ENCODE measurements at places on chromosomes 13 and 19. TPM values are rescaled to one million over a fixed set of nuclear protein-coding genes. Genes with fewer than 3 reads are reported as not detected.

The KIR2DL1 gene
- not detected for total RNA-seq

The CLC gene
- not detected for total RNA-seq

The TMEM86B gene
- 17.3 TPM for total RNA-seq

The KLK2 gene
- total RNA-seq, result not detected

The ATP4B gene
- not detected for total RNA-seq

The RUBCNL gene
- 17.0 TPM for total RNA-seq

The BRCA2 gene
- 3.2 TPM for total RNA-seq

The ZNF90 gene
- 10.7 TPM for total RNA-seq

The SIGLEC9 gene
- total RNA-seq, result not detected

The NLRP9 gene
- total RNA-seq, result not detected

The RFPL4AL1 gene
- total RNA-seq, result not detected

The DKKL1 gene
- not detected for total RNA-seq

The ZNF560 gene
- total RNA-seq, result not detected

GRCh38 chr13:58376349-58376748 is 744.8 kb downstream of the PCDH17 start:
- H3K27ac ChIP-seq, result no peak overlapping the region
- H3K27me3 ChIP-seq, result no peaks in the 10 kb centered on the region
- H3K36me3 ChIP-seq, result no peaks in the 10 kb centered on the region

DNA sequence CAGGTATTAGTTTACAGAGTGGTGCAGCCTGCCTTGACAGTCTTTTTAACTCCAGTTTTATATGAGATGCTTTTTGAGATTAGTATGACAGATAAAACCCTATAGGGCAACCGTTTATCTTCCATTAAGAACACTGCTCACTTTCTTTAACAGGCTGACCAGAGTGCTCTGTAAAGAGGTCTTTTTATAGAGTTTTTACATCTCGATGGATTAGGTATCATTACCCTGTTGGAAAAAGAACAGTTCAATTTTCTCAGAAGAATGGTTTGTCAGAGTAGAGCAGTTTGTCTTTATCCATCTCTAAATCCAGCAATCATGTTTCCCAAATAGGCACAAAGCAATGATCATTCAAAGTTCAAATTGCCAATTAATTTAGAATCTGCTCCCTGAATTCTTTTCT is 395.2 kb upstream of the ARGLU1 start:
- no peak for DNase-seq
- H3K27ac ChIP-seq, result no peak overlapping the region
- no peaks in the 10 kb centered on the region for H3K27me3 ChIP-seq
- no peaks in the 10 kb centered on the region for H3K4me1 ChIP-seq

GRCh38 chr19:50401605-50402450 is 16.9 kb upstream of the SPIB start:
- H3K36me3 ChIP-seq, result no peaks in the 10 kb centered on the region
- no peaks in the 10 kb centered on the region for H3K4me1 ChIP-seq
- H3K27ac ChIP-seq, result no peak overlapping the region

GRCh38 chr19:45066921-45067661 is 9.2 kb downstream of the ZNF296 start:
- no peaks in the 10 kb centered on the region for H3K4me1 ChIP-seq
- no peak for DNase-seq
- no peak overlapping the region for H3K4me3 ChIP-seq
- H3K36me3 ChIP-seq, result peaks cover 97% of the 10 kb centered on the region
- H3K27ac ChIP-seq, result no peak overlapping the region
- H3K27me3 ChIP-seq, result no peaks in the 10 kb centered on the region

DNA sequence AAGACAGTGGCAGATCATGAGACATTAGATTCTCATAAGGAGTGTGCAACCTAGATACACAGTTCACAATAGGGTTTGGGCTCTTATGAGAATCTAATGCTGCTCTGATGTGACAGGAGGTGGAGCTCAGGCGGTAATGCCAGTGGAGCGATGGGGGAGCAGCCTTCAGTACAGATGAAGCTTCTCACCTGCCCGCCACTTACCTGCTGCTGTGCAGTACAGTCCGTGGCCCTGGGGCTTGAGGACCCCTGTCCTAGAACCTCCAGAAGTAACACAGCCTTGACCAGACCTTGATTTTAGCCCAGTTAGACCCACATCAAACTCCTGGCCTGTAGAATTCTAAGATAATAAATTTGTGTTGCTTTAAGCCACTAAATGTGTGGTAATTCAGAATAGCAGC is 215.1 kb upstream of the MIR17HG start:
- H3K27me3 ChIP-seq, result no peaks in the 10 kb centered on the region
- no peak overlapping the region for H3K4me3 ChIP-seq
- no peak for DNase-seq
- no peaks in the 10 kb centered on the region for H3K36me3 ChIP-seq

GRCh38 chr13:22194106-22194805 is 523.4 kb downstream of the FGF9 start:
- no peaks in the 10 kb centered on the region for H3K4me1 ChIP-seq
- H3K4me3 ChIP-seq, result no peak overlapping the region
- H3K27me3 ChIP-seq, result no peaks in the 10 kb centered on the region
- H3K27ac ChIP-seq, result no peak overlapping the region

- no peaks in the 10 kb centered on the region for H3K27me3 ChIP-seq
- H3K4me1 ChIP-seq, result no peaks in the 10 kb centered on the region
- H3K4me3 ChIP-seq, result no peak overlapping the region
Observed at GRCh38 chr13:61149331-61149730, 266.3 kb downstream of the PCDH20 start.

GRCh38 chr19:12864721-12865715 is 16.2 kb downstream of the DNASE2 start:
- no peak for DNase-seq
- H3K4me3 ChIP-seq, result no peak overlapping the region
- no peaks in the 10 kb centered on the region for H3K36me3 ChIP-seq
- no peaks in the 10 kb centered on the region for H3K27me3 ChIP-seq

GRCh38 chr19:44893332-44894051 is 2.4 kb downstream of the TOMM40 start:
- peaks cover 5% of the 10 kb centered on the region for H3K4me1 ChIP-seq
- no peak overlapping the region for H3K4me3 ChIP-seq
- H3K36me3 ChIP-seq, result no peaks in the 10 kb centered on the region
- DNase-seq, result no peak
- no peak overlapping the region for H3K27ac ChIP-seq

DNA sequence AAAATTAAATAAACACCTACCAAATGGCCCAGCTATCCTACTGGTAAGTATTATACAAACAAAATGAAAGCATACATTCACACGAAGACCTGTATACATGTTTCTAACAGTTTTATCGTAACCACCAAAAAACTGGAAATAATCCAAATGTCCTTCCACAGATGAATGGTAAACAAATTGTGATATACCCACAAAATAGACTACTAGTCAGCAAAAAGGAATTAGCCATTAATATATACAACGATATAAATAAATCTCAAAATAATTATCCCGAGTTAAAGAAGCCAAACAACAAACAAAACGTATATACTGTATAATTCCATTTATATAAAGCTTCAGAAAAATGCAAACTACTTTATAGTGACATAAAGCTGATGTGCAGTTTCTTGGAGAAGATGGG is 106.3 kb upstream of the SERTM1 start:
- H3K4me1 ChIP-seq, result no peaks in the 10 kb centered on the region
- no peak overlapping the region for H3K27ac ChIP-seq
- H3K4me3 ChIP-seq, result no peak overlapping the region
- no peaks in the 10 kb centered on the region for H3K27me3 ChIP-seq

DNA sequence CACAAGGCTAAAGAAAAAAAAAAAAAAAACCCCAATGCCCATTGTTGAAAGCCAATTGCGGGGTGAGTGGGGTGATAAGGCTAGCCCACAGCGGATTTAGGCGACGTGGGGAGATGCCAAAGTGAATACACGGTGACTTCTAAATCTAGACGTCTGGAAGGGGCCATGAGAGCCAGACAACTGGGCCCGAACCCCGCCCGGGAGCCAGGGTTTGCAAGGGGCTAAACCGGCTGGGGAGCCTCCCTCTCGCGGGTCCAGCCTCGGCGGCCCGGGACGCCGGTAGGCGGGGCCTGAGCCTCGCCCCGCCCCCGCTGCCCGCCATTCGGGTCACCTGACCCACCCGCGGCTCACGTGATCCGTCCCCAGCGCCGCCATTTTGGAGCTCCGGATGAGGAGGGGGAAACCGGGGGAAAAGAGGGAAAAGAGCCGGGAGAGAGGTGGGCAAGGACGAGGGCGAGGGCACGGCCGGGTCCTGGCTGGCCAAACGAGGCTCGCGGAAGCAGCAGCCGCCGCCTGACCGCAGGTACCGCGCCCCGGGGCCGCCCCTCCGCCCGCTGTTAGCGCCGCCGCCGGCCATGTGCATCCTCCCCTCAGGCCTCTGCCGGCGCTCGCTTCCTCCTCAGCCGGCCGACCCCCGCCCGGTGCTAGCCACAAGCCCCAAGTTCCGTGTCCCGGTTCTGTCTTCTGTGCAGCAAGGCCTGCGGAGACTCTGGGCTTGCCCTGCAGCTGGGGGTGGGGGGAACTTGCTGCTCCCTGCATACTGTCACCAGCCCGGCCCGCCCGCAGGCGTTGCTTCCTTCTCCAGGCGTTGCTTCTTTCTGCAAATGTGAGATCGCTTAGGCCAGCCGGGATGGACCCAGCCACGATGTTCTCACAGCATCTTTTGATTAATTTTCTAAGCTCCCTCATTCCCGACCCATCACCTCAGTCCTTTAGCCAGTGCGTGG is at the start of gene ZNF507:
ZNF507 (plus strand) TSS at position 350 of the 947 bp plus-strand sequence. CDS start 7,221 bp downstream, outside the sequence.
- H3K4me1 ChIP-seq, result no peaks in the 10 kb centered on the region
- H3K27ac ChIP-seq, result peak within 1 kb of the TSS; percentile 84
- H3K36me3 ChIP-seq, result peaks cover 8% of the 10 kb centered on the region
- no peaks in the 10 kb centered on the region for H3K27me3 ChIP-seq
- H3K4me3 ChIP-seq, result peak within 1 kb of the TSS; percentile 95
- DNase-seq, result peak; percentile 89

DNA sequence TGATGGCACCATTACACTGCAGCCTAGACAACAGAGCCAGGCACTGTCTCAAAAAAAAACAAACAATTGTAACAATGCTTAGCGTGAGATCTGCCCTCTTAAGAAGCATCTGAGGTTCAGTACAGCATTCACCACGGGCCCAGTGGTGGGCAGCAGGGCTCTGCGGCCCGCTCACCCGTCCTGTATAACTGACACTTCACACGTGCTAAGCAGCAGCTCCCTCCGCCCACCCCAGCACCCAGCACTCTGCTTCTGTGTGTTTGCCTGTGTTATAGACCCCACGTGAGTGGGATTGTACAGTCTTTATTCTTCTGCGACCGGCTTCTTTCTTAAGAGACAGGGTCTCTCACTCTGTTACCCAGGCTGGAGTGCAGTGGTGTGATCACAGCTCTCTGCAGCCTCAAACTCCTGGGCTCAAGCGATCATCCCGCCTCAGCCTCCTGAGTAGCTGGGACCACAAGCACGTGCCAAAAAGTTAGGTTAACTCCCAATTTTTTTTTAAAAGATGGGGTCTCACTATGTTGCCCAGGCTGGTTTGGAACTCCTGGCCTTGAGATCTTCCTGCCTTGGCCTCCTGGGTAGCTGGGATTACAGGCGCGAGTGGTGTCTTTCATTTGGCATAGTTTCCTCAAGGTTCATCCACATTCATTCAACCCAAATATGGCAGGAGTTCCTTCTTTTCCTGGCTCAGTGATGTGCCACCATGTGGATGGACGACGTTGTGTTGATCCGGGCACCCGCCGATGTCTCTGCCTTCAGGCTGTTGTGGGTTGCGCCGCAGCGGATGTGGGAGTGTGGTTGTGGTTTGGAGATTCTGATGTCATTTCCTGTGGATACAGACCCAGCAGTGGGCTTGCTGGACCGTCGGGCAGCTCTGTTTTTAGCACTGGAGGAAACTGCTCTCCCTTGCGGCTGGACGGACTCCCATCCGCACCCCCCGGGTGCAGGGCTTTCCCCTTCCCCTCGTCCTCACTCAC is 170.0 kb downstream of the KDM4B start:
- DNase-seq, result no peak
- no peaks in the 10 kb centered on the region for H3K36me3 ChIP-seq
- no peak overlapping the region for H3K4me3 ChIP-seq

- H3K4me3 ChIP-seq, result no peak overlapping the region
- H3K27me3 ChIP-seq, result no peaks in the 10 kb centered on the region
- no peak for DNase-seq
- H3K4me1 ChIP-seq, result peaks cover 14% of the 10 kb centered on the region
Observed at GRCh38 chr19:5676772-5677105, 3.6 kb downstream of the MICOS13 start.

- H3K4me3 ChIP-seq, result no peak overlapping the region
- H3K36me3 ChIP-seq, result no peaks in the 10 kb centered on the region
- no peaks in the 10 kb centered on the region for H3K4me1 ChIP-seq
- DNase-seq, result no peak
- no peaks in the 10 kb centered on the region for H3K27me3 ChIP-seq
- H3K27ac ChIP-seq, result no peak overlapping the region
Observed at GRCh38 chr19:9060564-9061340, 26.1 kb upstream of the OR1M1 start.

Measured in Peyer's patch (tissue), 4 donors.